ENCODE measurements at places on chromosomes 4 and X.

- no peak for DNase-seq
These were observed 146.3 kb upstream of the ATP6AP2 start for GRCh38 chrX:40434443-40434842.

DNA sequence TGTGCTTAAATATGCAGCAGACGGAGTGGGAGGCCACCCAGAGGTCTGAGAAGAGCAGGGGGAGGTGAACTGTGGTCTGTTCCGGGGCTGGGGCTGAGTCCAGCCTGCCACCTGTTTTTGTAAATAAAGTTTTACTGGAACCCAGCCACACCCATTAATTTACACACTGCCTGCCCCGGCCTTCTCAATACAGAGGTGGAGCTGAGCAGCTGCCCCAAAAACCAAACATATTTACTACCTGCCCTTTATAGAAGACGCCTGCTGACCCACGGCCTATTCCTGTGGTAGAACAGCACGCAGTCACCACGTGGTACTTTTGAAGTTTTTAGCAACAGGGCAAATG is 45.9 kb downstream of the FGFRL1 start:
- no peak for DNase-seq

DNA sequence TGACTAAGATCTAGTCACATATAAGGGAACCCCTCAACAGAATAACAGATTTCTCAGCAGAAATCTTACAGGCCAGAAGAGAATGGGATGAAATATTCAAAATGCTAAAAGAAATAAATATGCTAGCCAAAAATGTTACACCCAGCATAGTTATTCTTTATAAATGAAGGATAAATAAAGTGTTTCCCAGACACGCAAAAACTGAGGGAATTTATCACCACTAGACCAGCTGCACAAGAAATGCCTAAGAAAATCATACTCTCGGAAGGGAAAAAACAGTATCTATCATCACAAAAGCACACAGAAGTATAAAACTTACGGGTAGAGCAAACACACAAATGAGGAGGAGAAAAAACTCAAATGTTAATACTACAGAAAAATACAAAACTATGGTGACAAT is 162.1 kb downstream of the HHIP start:
- DNase-seq: no peak

GRCh38 chrX:120614816-120615215 is 10.9 kb downstream of the MCTS1 start:
- DNase-seq: no peak

DNA sequence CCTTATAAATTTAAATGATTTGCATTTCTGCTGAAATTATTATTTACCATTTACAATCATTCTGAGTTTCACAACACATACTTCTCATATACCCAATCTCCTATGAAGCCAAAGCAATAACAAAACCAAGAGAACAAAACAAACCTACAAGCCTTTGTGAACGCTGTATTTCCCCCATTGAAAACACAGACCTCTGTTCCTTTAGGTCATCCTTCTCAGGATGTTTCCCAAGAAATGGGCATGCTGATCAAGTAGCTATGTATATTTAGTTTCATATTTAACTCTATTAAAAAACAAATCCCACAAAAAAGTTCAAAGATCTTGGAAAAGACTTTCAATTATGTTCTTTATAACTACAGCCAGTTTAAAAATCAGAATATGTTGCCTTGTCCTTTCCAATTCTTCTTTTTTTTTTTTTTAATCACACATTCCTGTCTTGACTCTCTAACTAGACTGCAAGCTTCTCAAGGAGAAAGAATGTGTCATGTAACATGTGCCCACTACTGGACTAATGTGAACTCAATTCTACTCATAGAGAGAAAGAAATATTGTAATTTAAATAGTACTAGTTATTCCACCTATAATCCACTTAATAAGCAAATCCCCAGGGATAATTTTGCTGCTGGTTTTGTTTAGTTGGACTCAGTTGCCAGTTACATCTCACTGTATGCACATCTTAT is 84.3 kb upstream of the PRSS48 start:
- no peak for DNase-seq

DNA sequence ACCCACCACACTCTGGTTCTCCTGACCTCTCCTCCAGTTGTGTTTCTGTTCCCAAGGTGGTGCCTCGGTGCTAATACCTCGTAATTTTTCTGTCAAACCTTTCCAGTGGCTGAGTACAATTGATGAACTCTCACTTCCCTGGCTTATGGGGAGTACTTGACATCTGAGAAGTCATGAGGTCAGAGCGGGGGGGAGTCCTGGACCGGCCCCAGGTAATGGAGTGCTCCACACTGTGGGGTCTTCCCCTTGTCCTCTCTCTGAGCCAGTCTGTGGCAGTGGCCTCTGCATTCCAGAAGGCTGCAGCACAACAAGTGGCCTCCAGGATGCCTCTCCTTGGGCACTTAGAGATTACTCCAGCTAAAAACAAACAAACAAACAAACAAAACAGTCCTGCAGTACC is 122.5 kb upstream of the TRIM2 start:
- no peak for DNase-seq
